ENCODE measurements at places on chromosomes 11 and 22.

DNA sequence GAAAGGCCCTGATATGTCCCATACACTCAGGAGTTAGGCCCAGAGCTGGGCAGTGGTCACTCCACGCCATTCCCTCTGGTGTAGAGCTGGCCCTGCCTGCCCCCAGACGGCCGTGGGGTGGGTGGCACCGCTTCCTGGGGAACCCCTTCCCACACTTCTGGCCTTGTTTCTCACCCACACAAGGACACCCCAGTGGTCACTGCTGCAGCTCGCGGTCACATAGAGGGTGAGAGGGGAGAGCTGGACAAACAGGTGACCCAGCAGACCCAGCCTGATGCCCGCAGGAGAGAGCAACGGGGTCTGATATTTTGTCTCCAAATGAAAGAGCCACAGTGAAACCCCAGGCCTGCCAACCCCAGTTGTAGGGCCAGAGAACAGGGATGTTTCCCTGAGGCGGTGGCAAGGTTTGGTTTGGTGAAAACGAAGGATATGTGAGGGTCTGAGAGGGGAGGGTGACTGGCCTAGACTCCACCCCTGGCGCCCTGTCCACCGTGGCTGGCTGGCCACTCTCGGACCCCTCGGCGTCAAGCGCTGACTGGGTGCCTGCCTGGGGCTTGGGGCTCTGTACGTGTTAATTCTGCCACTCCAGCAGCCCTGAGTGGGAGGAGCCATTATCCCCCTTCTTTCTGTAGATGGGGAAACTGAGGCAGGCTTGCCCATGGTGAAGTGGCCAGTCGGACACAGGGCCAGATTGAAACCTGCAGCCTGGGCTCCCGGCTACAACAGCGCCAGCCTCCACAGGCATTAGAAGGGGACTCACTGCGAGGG lies 71.0 kb upstream of the PPARA start:
- no peak for DNase-seq

- DNase-seq: peak; percentile 15
These were observed 979 bp downstream of the ZBED5 start for GRCh38 chr11:10856689-10857458.

DNA sequence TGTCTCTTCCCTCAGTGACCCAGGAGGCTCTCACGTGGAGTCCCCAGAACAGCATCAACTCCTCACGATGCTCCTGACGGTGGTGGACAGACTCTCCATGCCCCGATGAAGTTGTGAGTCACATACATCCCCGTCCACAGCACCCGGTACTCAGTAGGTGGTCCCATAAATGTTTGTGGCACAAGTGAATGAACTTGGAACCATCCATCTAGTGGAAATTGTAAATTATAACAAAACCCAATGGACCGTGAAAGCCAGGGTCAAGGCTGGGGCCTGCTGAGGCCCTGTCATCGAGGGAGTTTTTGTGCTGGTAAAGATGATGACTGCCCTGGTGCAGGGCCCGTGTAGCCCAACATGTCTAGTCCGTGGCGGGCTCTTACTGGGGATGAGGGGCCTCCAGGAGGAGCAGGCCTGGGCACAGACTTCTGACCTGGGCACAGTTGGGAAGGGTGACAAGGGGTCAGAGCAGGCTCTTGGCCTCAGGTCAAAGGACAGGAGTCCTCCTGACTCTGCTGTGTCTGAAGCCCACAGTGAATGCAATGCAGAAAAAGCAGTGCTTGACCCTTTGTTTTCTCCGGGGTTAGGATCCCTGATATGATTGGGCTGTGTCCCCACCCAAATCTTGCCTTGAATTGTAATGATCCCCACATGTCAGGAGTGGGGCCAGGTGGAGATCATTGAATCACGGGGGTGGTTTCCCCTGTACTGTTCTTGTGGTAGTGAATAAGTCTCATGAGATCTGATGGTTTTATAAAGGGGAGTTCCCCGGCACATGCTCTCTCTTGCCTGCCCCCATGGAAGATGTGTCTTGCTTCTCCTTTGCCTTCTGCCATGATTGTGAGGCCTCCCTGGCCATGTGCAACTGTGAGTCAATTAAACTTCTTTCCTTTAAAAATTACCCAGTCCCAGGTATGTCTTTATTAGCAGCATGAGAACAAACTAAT lies 20.0 kb upstream of the SMIM38 start:
- no peak for DNase-seq

DNA sequence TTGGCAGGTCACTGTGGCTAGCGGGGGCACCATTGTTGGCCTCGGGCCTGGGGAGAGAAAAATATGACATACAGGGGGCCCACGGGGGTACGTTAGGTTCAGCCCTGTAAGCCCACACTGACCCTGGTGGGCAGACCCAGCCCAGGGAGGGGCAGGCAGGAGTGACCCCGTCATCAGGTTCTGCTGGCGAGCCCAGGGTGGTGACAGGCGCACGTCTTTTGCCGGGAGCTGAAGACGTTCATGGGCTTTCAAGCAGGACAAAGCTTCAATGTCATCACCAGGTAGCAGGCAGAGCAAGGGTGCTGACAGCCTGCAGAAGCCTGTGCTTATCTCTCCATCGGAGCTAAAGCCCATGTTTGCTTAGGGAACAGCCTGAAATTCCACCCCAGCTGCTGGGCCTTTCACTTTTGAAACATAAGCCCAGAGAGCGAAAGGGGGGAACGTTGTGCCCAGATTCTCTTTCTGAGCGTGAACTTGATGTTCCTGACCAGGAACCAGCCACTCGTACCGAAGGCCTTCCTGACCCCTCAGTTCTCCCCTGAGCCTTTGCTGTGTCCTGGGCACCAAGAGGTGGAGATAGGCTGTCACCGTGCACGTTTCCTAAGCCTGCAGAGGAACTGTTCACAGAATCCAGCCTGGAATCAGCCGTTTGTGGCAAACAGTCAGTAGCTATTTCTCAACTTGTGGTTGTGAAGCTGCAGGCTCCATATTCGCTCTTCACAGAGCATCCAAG lies 74.0 kb upstream of the ATXN10 start:
- peak; percentile 48 for DNase-seq

DNA sequence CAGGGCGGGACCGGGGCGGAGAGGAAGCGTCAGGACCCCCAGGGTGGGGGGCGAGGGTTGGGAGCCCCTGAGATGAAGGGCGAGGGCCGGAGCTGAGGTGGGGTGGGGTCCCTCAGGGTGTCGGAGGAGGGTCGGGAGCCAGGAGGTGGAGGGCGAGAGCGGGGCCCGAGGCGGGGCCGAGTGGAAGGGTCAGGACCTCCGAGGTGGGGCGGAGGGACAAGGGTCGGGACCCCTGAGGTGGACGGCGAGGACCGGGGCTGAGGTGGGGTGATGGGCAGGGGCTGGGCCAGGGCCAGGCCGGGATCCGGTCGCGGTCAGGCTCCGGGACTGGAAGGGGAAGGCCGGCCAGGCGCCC lies 409 bp downstream of the SMC1B start:
- DNase-seq: no peak

GRCh38 chr11:126257764-126258163 lies 10.9 kb downstream of the SRPRA start:
- DNase-seq: no peak

DNA sequence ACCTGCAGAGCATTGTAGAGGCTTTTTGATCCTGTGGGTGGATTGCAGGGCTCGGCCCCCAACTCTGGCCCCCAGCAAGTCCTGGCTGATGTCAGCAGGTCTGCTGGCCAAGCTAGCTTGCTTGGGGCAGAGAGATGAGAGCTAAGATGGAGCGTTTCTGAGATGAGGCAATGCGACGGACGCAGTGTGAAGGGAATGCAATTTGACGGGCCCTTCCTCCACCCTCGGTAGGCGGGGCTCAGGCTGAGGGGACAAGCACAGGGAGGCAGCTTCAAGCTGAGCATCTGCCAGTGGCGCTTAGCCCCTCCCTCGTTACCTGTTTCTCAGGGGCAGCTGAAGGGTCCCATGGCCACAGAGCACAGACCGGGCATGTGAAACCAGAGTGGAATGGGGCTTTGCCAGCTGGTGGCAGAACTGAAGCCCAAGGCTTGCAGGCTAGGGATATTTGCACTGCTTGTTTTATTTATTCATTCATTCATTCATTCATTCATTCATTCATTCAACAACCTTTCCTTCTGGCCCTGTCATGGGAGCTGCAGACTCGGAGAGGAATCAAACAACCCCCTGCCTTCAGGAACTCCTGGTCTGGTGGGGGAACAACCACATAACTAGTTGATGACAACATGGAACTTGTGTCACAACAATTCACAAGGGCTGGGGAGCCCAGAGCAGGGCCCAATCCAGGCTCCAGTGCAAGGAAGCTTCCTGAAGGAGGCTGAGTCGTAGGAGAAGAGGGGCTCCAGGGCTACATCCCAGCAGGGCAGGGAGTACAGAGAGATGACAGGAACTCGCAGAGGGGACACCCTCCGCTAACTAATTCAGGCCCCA lies 66.8 kb downstream of the THAP12 start:
- DNase-seq: no peak

DNA sequence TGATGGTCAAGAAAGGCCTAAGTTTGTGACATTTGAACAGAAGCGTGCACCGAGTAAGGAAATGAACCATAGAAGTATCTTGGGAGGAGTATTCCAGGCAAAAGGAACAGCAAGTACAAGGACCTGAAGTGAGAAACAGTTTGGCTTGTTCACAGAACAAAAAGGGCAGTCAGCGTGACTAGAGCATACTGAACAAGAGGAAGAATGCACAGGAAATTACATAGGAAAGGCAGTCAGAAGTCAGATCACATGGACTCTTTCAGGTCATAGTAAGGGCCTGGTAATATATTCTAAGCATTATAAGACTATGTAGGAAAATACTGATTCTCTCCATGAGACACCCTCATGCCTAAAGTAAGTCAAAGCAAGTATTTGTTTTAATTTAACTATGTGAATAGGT lies 52.3 kb upstream of the GAB2 start:
- no peak for DNase-seq

DNA sequence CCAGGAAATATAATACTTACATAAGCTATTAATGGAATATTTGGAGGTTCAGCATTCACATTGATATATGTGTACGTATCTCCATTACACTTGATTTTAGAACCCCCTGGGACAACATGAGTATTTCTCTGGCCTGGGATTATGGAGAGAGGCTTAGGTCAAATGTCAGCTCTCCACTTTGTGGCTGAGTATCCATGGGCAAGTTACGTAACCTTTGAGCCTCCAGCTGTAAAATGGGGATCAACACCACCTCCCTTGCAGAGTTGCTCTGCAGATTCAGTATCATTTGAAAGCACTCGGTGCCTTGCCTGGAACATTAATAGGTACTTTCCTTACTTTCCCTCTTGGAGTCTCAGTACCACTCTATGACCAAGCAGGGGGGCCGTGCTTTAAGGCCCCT lies 33.2 kb downstream of the C22orf31 start:
- no peak for DNase-seq

- no peak for DNase-seq
These were observed 20.6 kb upstream of the DRICH1 start for GRCh38 chr22:23652711-23653110.

GRCh38 chr22:17444204-17444504 lies 74.9 kb downstream of the CECR2 start:
- no peak for DNase-seq

DNA sequence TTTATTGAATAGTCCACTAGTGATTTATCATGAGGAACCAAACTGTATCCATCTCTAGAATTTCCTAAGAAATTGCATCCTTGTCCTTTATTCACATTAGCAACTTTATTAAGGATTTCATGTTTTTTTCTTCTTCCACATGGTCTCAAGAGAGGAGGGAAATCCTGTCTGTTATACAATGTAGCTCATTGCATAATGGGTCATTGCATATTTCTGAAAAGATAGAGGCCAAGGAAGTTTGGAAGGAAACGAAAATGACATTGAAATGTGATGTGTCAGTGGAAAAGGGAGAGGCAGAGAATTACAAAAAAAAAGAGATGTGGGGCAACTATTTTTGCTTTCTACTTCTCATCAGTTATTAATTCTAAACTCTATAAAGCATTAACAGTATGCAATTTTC lies 353.1 kb downstream of the METTL15 start:
- DNase-seq: no peak

DNA sequence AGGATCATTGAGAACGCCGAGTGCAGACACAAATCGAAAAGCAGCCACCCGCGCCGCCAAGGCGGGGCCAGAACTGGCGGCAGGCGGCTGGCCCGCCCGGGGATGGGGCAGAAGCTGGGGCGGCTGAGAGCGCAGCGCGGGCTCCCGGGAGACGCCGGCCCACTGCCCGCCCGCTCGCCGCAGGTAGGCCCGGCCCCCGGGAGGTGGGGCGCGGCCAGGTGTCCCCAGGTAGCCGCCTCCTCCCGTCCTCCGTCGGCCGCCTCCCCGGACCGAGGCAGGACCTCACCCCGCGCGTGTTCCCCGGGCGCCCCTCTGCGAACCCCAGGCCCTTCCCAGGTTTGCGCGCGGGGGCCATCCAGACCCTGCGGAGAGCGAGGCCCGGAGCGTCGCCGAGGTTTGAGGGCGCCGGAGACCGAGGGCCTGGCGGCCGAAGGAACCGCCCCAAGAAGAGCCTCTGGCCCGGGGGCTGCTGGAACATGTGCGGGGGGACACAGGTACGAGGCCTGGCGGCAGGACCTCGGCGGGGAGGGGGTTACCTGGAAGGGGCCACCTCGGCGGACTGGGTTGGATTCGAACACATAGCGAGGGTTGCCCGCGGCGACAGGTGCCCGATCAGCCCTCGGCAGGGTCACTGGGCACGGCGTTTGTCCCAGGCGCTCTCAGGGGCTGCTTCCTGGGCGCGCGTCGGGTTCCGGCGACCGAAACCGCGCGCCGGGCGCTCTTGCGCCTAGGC lies at the start of gene PRRG4:
PRRG4 (plus strand) TSS at position 248 of the 733 bp plus-strand sequence. CDS start 603 bp downstream, outside the sequence.
- DNase-seq: no peak

DNA sequence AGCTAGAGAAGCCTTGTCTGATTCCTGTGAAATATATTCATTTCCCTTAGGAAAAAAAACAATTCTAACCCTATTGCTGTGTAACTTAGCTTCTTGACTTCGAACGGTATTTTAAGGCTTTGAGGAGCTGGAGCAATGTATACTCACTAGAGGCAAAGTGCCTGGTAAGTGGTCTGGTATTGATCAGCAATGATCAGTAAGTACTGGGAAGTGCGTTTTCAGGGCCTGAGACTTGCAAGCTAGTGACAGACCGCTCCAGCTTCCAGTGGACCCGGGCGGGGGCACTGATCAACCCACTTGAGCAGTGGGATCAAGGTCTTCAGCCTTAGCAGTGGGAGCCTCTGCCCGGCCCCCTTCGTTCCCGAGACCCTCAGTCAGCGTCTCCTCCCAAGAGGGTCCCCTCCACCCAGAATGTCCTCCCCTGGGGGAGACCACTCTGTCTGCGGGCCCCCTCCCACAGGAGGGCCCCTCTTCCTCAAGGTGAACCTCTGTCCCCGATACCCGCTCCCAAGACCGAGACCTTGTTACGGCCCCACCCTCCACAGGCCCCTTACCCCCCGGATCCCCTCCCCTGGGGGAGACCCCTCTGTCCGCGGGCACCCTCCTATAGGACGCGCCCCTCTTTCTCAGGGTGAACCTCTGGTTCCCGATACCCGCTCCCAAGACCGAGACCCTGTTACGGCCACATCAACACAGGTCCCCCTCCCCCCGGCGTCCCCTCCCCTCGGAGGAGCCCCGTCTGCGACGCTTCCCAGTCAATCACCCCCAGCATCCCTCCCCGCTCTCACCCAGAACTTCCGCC lies 452 bp upstream of the ATXN10 start:
- no peak for DNase-seq

GRCh38 chr11:69241075-69241740 lies 52.7 kb upstream of the MYEOV start:
- no peak for DNase-seq

GRCh38 chr22:35991168-35991567 lies 37.5 kb downstream of the RBFOX2 start:
- DNase-seq: no peak

Measured in SHP77 (cell line).